ENCODE measurements at places on chromosomes 7 and 10.

GRCh38 chr7:149883452-149883861, 9.7 kb downstream of the ATP6V0E2 start:
- DNase-seq: peak; percentile 57

DNA sequence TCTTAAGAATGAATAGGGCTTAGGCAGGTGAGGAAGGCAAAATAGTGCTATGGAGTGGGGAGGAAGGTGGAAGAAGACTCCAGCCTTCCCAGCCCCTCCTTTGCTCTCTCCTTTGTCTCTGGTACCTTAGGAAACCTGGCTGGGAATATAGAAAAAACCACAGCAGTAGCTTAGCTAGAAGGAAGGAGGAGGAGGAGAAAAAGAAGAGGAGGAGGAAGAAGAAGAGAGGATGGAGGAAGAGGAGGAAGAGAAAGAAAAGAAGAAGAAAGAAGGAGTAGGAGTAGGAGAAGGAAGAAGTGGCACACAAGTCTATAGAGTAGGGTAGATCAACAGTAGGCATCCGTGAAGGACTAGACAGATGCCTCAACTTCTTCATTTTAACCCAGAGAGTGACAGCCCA, 36.5 kb upstream of the FAM180A start:
- DNase-seq: no peak

- DNase-seq: no peak
Measured at GRCh38 chr7:75854233-75854632, 24.6 kb upstream of the RHBDD2 start.

- no peak for DNase-seq
Measured at GRCh38 chr10:59857921-59858320, 48.4 kb downstream of the CCDC6 start.

DNA sequence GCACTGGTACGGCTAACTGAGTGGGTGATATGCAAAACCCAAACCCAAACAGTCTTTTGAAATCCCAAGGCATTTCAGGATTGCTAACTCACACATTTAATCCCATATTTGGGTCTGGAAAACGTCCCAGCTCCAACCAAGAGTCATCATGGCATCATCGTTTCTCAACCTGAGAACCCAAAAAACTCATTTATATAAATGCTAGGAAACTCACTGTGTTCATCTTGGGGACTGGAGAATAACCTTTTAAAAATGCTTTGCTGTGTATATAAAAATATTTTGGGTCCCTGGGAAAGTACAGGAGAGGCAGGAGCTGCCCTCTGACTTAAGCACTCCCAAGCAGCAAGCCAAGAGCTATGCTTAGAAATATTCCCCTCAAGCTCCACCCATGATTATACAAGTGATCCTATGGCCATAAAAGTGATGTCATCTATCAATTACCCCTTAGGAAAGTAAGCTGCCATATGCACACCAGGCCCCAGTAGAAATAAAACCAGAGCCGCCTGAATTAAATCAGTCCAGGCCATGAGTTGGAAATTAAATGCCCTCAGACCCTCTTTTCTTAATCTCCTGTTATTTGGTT, 352.1 kb downstream of the FRMD4A start:
- no peak for DNase-seq

- no peak for DNase-seq
Measured at GRCh38 chr10:112082120-112082519, 101.4 kb downstream of the GPAM start.

DNA sequence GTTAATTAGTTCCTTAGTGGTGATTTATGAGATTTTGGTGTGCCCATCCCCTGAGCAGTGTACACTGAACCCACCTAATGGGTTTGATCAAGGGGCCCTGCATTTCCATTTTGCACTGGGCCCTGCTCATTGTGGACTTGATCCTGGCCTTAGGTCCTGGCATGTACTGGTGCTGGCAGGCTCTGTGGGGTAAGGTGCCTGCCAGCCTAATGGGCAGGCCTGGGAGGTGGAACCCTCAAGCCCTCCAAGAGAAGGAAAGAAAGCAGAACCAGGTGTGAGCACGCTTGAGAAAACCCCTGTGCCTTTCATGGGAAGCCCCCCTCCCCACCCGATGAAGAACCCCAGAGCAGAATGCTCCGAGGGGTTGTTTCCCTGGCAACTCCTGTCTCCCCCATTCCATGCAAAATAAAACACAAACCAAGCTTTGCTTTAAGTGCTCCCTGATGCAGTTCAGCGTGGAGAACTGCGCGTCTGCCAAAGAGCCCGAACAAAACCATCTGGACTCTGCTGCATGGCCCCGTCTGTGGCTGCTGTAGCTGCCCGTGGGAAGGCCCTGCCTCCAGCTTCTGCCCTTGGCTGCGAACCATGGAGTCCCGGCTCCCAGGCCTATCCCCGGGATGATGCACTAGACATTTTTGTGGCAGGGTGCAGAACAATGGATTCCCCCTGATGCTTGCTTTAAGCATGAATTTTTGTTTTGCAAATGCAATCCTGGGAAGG, 123.3 kb downstream of the PRPF18 start:
- no peak for DNase-seq

GRCh38 chr7:39910108-39910869, 39.8 kb upstream of the CDK13 start:
- DNase-seq: no peak

DNA sequence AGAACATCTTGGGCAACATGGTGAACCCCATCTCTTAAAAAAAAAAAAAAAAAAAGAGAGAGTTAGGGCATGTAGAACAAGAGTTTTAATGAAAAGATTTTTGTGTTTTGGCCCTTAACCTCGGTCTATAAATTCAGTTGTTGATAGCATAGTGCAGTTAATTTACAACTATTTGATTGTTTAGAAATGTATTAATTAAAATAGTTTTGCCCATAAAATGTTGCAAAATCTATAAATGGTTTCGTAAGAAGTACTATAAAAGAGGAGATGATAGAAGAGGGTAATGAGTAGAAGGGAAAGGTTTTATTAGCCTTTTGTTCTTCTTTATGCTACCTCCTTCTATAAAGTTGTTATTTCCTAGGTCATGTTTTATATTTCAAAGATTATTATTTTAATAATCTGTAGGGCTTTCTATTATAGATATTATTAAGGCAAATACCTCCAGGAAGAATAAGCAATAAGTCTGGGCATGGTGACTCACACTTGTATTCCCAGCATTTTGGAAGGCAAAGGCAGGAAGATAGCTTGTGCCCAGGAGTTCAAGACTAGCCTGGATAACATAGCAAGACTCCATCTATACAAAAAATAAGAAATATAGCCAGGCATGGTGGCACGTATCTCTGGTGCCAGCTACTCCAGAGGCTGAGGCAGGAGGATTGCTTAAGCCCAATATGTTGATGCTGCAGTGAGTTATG, 73.3 kb downstream of the MCU start:
- DNase-seq: no peak

GRCh38 chr7:134874407-134874806, 95.0 kb downstream of the CALD1 start:
- DNase-seq: no peak

DNA sequence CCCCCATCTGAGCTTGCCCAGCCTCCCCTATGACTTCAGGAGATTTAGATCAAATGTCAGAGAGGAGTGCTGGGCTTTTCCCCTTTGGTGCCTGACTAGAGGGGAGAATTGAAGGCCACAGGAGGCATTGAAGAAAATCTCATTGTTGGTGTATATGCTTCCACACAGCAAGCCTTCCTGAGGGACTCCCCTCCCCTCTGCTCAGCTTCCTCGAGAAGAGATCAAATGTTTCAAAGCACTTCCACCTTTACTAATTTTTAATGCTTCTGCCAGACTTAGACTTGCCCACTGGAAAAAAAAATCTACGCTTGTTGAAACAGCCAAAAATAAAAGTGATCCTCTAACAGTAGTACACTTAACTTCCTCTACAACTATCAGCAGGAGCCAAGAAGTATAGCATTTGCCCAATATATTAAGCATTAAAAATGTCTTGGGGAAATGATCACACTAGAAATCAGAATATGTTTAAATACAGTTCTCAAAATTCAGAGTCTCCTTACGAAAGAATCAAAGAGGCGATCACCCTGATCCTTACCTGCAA, 79.3 kb downstream of the FZD1 start:
- no peak for DNase-seq
